ENCODE measurements at places on chromosomes 5 and 9.

- no peak for DNase-seq
These were observed 9.5 kb upstream of the SH3TC2 start for GRCh38 chr5:149072376-149072775.

GRCh38 chr5:9681706-9682105 is 51.6 kb upstream of the TAS2R1 start:
- no peak for DNase-seq

DNA sequence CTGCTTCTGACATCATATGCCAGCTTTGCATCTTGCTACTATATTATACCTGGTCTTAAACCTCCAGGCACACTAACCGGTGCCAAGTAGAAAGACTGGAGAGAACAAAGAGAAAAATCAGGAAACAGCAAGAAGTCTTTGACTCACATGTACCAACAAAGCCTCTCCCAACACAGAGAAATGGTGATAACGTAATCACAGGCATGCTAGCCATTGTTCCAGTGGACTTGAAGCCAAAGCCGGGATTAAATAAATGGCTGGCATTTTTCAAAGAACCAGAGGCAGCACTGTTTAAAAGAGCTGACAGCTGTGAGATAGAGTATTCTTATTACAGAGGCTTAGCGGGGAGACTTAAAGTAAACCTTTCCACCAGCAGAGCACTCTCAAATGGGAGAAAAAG is 148.4 kb upstream of the NFIL3 start:
- DNase-seq: no peak

DNA sequence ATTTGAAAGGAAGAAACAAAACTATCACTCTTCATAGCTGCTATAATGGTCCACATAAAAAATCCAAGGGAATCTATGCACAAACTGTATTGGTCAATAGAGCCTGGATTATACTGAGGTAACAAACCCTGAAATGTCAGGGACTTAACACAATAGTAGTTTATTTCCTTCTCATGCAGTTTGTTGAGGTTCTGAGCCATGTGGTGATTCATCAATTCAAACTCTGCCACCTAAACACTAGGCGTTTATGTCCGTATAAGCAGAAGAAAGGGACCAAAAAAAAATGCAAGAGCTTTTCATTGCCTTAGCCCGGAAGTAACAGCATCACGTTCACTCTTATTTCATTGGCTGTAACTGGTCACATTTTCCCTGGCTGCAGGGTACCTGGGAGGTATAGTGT is 464.7 kb downstream of the ZSWIM6 start:
- no peak for DNase-seq

DNA sequence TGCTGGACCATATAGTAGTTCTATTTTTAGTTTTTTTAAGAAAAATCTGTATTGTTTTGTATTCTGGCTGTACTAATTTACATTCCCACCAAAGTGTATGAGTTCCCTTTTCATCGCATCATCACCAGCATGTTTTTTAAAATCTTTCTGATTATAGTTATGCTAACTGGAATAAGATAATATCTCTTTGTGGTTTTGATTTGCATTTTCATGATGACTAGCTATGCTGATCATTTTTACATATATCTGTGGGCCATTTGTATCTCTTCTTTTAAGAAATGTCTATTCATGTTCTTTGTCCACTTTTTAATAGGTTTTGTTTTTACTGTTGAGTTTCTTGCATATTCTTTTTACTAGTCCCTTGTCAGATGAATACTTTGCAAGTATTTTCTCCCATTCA is 238.0 kb downstream of the FBXO4 start:
- DNase-seq: no peak
